ENCODE measurements at places on chromosomes 7 and 10.
A peak's percentile ranks its signal among the peaks of the same experiment; 100 is the strongest.

DNA sequence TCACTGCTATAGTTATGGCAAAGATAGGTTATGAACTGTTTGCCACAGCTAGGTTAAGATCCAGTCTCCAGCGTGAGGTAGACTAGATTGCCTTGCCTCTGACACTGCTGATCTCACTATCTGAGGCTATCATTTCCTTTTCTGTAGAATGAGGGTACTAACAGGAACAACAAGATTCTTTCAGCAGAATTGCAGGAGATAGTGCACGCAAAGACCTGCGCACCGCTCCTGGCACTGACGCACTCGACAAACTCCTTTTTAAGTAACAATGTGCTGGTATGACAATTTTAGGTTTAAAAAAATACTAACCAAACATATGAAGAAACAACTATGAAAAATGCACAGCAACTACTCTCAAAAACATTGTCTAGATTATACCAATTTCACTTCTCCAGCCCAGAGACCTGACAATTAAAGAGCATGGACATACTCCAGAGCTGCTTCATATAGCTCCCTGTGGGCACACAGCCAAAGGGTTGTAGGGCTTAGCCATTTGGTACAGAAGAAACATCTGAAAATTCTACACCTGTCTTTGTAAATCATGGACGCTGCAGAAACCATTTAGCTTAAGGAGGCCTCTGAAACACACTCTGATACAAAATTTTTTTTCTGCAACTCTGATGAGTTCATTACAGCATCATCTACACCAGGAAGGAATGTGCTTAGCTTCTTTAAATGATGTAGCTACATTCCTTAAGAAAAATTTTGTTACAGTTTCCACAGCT, 7.8 kb downstream of the ADAM12 start:
- DNase-seq: no peak

- no peak for DNase-seq
Measured at GRCh38 chr7:11592699-11593098, 239.3 kb downstream of the THSD7A start.

GRCh38 chr7:24700521-24701260, 56.6 kb downstream of the GSDME start:
- no peak for DNase-seq

- peak; percentile 20 for DNase-seq
Measured at GRCh38 chr7:29193316-29194205, 1.0 kb upstream of the CHN2 start.

GRCh38 chr7:31734456-31734855, 47.4 kb downstream of the PPP1R17 start:
- no peak for DNase-seq

GRCh38 chr10:97713826-97714400, 383 bp downstream of the MARVELD1 start:
- DNase-seq: peak; percentile 78

DNA sequence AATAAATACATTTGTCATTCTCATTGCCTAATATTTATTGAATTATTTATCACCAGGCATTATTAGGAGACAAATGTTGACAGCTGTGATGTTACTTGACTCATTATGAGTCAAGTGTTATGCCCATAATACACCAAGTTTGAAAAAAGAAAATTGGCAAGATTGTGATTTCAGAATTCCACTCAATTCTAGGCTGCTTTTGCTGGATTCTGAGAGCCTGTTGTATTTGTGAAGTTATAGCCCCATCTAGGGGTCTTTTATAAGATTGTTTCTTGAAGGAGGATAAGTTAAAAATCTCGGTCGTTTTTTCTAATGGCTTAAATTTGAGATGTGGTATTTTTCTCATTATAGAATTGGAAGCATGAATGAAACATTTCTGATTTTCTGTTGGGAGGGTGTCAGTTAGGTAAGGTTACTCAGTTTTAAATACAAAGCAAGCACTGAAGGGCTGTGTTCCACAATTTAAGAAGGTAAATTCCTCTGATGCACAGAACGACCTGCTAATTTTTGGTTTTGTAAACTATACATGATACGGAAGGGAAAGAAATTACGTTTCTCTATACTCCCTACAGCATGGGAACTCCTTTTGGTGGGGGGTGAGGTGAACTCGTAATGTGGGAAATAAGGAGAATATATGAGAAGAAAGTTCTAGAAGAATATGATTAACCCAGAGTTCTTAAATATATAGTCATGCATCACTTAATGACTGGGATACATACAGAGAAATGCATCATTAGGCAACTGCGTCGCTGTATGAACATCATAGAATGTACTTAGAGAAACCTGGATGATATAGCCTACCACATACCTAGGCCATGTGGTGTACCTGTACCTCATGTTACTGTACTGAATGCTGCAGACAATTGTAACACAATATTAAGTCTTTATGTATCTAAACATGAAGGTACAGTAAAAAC, 2.6 kb downstream of the STK31 start:
- DNase-seq: no peak

DNA sequence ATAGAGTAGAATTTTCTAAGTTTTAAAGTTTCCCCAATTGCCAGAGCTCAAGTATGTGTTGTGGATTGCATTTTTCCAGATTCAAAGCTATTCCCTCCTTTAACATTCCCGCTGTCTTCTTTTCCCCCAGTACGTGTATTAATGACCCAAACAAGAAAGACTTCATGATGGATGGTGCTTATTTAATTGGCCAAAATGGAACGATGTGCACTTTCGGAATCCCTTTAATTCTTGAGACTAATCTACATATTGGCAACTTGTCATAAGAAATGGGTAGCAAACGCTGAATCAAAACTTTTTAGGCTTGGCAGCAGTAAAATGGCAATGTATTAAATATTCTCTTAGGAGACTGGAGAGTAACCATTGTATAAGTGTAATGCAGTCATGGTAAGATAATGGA, 753.2 kb downstream of the LRMDA start:
- no peak for DNase-seq

DNA sequence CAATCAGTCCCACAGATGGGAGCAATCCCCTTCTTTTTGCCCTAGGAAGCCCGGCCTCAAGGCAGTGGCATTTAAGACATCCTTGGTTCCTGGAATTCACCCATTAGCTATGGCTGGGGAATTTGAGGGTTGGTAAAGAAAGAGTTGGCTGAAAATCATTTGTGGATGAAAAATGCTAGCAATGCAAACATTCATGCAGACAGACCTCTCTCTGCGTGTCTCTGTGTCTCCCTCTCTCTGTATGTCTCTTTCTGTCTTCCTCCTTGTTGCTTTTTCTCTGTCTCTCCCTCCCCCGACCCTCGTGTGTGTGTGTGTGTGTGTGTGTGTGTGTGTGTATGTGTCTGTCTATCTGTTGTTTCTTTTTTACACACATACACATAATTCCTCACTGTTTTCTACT, 19.4 kb downstream of the LDB3 start:
- DNase-seq: no peak

- DNase-seq: no peak
Measured at GRCh38 chr7:131194070-131194865, 133.4 kb upstream of the MKLN1 start.

DNA sequence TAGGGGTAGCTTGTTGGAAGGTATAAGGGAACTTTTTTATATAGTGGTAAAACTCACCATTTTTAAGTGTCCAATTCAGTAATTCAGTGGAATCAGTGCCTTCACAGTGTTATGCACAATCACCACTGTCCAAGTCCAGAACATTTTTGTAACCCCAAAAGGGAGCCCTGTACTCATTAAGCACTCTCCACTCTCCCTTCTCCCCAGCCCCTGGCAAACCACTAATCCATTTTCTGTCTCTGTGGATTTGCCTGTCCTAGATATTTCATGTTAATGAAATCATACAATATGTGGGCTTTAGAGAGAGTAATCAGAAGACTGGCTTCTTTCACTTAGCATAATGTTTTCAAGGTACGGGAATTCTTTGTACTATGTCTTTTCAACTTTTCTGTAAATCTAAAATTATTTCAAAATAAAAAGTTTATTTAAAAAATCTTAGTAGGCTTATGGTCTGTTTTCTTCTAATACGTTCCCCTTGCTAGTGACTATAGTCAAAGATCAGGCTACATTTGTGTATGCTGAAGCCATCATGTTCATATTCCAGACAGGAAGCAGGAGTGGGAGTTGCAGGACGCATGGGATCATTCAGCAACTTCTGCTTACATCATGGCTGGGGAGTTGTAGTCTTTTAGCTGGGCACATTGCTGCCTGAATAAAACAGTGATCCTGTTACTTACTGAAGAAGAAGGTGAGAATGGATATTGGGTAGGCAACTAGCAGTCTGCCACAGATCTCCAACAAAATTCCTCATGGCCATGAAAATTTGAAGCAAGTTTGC, 35.4 kb upstream of the TAX1BP1 start:
- DNase-seq: no peak

DNA sequence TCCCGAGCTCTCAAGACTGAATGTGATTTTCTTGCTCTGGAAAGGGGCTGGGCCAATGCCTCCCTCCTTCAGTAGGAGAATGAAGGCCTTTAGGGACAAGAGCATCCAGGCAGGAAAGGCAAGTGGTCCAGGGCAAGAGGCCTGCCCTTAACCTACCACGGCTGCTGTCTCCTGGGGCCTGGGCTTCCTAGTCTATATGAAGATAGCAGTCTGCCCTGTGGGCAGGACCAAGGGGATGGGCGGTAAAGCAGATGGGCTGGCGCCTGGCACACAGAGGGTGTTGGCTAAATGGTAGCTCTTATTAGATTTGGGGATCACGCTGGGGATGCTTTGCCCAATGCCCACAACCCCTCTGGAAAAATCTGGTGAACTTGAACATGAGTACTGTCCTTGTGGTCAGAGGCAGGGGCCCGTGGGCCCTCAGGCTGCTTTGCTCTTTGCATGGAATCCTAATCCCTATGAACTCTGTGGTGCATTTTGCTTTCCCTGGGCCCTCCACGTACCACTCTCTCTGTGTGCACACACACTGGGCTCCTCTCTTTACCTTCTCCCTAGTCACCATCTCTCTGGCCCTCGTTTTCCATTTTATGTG, 20.3 kb downstream of the CHAT start:
- DNase-seq: no peak

DNA sequence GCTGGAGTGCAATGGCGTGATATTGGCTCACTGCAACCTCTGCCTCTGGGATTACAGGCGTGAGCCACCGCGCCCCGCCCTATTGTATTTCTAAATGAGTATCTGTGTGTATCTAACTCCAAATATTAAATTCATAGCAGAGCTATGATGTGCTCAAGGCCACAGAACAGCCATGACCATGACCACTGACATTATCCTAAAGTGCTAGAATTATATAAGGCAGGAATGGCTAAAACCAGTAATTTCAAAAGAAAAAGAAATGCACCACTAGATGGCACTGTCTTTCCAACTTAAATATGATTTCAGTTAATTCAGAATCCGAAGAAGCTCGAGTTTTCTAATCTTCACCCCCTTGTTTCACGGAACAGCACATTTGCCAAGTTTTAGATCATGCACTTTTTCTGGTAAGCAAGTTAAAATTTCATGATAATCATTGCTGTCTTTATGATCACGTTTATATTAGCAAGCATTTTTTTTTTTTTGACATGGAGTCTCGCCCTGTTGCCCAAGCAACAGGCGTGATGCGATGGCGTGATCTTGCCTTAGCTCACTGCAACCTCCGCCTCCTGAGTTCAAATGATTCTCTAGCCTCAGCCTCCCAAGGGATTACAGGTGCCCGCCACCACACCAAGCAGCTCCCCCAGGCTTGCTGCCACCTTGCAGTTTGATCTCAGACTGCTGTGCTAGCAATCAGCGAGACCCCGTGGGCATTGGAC, 65.3 kb downstream of the OR13A1 start:
- peak; percentile 15 for DNase-seq

DNA sequence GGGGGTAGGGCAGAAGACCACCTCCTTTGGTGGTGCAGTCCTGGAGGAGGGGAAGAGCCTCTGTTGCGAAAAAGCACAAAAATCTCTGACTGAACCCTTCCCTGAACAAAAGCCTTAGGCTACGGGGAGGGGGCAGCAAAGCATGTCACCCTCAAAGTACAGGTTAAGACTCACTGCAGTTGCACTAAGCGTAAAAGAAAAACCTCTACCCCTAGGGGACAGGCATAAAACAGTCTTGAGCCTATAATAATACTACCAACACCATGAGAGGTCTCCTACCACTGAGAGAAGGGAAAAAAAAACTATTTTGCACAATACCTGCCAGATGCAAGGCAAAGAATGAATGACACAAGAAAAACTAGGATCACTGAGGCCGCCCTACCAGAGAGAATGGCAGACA, 17.3 kb downstream of the TNPO3 start:
- DNase-seq: no peak

DNA sequence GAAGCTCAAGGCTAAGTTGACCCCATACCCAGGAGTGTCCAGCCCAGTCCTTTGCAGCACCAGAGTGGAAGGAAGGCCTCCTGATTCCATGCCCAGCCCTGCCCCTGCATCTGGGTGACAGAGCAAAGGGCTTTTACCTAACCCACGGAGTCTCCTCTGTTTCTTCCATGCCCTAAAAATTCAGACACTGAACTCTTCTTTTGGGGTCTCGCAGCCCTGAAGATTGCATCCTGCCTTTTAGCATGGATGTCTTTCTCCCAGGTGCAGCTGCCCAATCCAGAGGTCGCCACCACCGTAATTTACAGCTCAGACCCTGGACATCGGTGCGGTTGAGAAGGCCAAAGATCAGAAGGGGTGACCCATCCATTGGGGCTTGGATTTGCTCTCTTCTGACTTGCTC, 50.8 kb downstream of the CXCL12 start:
- DNase-seq: no peak

- DNase-seq: no peak
Measured at GRCh38 chr10:67473850-67474633, 222.0 kb downstream of the CTNNA3 start.

GRCh38 chr7:138259675-138260074, 183.4 kb downstream of the AKR1D1 start:
- no peak for DNase-seq

GRCh38 chr7:22250390-22250789, 106.6 kb downstream of the RAPGEF5 start:
- no peak for DNase-seq

GRCh38 chr10:92689663-92690210, at the start of gene HHEX:
TSS of gene HHEX (plus strand) at chr10:92689955. CDS start at chr10:92689987, 32 bp downstream.
- peak; percentile 57 for DNase-seq

DNA sequence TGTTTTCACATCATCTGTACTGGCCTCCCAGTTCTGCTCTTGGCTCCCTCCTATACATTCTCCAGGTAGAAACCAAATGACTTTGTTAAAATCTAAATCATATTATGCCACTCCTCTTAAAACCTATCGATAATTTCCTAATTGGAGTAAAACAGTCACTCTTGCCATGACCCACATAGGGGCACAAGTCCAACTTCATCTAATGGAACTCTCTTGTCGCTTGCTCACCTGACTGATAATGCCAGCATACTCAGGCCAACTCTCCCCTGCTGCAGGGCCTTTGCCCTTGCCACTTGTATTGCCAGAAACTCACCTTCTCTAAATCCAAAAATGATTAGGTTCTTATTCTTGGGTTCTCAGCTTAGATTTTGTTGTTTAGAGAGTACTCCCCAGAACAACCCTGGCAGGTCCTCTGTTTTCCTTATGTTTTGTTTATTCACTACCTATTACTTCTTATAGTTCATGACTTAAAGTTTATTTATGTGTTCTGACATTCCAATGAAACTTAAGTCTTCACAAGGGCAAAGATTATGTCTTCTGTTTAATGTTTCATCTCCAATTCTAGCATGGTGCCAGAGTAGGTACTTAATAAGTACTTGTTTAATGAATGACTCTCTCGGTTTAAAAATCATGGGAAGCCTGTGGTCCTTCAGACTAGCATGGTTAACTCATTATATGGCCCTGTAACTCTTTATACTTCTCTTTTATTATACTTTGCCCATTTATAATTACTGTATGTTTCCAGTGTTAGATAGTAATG, 345.9 kb upstream of the SMIM30 start:
- no peak for DNase-seq

All from mucosa of descending colon (tissue), 3 donors.